K562 (cell line): ENCODE measurements at places on chromosomes 13 and 19. TPM values are rescaled to one million over a fixed set of nuclear protein-coding genes. Genes with fewer than 3 reads are reported as not detected.

Gene FOSB
- 2.4 and 2.7 TPM in 2 replicates for total RNA-seq

- DNase-seq, result no peak
Measured at GRCh38 chr13:113129480-113129879, 6.9 kb downstream of the F10 start.

Gene CPAMD8
- total RNA-seq, result 1.5 and 2.0 TPM in 2 replicates

DNA sequence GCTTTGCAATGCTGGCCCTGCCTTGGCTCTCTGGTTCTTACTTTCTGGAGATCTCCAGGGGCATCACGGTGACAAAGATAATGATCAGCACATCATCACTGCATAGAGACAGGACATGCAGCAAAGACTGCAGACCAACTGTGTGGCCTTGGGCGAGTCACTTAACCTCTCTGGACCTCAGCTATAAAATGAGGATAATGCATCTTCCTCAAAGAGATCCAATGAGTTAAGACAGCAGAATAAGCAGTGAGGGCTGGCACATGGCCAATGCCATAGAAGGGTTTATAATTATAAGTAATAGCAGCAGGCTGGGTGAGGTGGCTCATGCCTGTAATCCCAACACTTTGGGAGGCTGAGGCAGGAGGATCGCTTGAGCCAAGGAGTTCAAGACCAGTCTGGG, 2.4 kb downstream of the MAG start:
- no peak for DNase-seq

DNA sequence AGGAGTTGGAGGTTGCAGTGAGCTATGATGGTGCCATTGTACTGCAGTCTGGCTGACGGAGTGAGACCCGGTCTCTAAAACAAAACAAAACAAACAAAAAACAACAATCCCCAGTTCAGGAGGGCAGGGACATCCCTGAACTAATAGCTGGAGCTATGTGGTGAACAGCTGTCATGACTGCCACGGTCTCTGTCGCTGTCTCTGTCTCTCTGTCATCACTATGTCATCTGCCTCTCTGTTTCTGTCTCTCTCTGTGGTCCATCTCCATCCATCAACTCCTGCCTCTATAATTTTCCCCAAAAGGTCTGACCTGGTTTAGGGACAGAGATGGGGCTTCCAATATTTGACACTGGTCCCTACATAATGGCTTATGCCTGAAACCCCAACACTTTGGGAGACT, 7.4 kb downstream of the ITPKC start:
- no peak for DNase-seq

Gene SLC7A10
- not detected in 2 replicates for total RNA-seq

Gene SOHLH2
- total RNA-seq, result 12.7 and 13.6 TPM in 2 replicates

DNA sequence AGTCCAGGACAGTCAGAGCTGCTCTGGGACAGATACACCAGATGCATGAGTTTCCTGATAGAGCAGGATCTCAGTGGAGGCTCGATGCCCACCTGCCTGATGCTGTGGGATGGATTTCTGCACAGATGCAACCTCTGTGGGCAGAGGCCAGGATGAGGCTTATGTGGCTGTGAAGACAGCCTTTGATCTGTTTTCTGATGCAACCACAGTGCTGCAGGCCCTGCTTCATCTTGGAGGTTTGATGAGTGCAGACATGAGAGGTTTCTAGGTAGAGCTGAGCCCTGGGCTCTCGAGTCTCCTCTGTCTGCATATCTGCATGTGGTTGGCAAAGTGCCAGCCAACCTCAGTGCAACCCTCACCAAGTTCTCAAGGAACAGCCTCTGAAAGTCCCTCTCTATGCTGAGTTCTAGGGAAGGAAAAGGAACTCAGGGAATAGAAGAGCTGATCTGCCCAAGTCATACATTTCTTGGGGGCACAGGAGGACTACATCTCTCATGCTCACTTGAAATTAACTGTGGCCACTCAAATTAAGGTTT, 23.1 kb upstream of the TSHZ3 start:
- no peak for DNase-seq

DNA sequence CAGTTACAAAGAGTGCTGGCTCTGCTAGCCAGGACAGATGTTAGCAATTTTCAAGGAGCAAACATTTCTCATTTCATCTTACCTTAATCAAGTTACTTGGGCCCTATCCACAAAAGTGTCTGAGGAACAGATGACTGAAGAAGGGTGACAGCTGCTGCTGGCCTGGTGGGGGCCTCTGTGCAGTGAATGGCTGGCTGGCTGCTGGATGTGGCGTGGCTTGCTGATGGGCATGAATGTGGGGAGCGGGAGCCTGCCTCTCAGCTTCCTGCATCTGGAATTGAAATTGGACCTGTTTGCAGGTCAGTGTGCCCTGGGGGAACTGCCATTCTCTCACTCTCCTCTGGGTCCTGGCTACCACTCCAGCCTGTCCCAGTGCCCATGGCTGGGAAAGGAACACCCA, 94.7 kb downstream of the RGCC start:
- DNase-seq, result no peak

Gene ZSWIM9
- total RNA-seq, result 1.4 TPM in 2 replicates

- DNase-seq, result no peak
Measured at GRCh38 chr13:101919541-101920181, 467.2 kb downstream of the ITGBL1 start.

DNA sequence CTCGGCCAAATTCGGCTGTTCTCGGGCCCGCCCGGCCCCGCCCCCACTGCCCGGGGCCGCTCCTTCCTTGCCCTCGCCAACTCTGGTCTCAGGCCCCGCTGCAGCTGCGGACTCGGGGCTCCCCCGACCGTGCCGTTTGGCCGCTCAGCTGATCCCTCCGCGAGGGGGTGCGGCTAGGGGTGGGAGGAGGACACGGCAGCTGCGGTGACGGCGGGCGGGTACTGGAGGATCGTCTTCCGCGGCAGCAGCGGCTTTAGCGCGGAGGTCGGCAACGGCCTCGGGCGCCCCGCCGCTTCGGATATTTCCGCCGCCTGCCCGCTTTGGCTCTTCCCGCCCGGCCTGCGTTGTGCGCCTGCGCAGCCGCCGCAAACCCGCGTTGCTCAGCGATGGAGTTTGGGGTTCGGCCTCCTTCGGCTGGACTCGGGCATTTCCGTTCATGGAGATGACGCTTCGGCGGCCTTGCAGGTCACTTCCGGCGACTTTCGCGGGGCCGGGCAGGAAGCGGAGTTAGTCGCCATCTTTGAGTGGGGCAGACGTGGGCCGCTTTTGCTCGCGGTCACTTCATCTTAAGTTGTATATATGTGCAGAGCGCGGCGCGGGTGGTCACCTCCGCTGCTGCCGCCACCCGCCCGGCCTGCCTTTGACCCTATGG, 338 bp upstream of the UBE2M start:
- DNase-seq, result peak; percentile 81

Gene VWA8
- total RNA-seq, result 17.3 and 21.5 TPM in 2 replicates

DNA sequence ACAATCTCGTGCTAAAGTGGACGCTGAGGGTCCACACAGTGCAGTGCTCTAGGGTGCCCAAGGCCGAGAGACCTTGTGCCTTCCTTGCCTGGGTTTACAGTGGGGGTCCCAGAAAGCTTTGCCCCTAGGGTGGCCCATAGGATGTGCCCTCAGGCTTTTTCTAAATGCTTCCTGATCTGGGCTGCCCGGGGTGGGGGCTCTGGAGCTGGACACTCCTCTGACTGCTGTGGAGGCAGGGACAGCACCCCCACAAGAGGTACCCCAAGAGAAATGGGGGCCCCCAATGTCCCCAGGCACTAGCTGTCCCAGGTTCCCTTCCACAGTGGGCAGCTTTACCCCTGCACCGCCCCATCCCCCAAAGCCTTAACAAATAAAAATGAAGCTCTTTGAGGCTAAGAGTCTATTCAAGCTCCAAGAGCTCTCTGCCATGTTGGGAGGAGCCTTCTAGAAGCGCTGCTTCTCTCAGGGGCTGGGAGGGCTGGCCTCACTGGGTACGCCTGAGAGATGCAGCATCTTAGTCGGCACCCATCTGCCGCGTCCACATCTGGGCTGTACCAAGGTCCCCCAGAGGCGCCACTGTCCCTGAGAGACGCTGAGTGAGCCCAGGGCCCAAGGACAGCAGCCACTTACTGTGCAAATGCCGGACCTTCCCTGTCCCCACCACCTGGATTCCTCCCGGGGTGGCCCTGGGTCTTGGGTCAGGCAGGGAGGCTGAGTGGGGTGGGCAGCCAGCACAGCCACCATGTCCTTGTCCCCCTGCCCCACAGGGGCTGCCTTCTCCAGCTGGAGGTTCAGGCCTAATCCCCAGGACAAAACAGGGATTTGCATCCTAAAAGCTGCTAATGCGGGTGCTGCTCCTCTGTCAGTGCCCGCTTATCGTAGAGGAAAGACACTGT, 27.4 kb downstream of the CEBPA start:
- no peak for DNase-seq

DNA sequence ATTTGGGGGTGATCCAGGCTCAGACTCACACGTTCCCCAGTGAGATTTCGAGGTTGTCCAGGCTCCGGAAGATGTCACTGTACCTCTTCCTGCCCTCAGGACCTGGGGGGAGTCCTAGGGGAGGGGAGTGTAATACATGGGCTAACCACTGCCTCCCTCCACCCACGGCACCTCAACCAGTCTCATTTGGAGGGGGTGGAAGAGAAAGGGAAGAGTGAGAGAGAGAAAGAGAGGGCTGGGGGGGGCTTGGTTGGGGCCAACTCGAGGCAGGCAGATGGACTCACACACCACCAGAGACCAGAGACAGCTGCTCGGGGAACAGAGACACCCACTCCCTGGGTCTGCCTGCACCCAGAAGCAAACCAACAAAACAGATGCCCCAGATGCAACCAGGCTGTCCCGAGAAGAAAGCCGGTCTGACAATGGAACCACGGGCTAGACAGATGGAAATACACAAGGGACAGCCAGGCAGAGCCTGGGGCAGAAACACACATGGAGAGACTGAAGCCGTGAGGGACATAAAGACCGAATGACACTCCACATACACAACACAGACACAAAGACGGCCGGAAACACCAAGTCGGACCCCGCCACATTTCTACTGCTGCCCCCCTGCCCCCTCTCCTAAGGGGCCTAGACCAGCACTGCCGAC, 825 bp downstream of the GMIP start:
- DNase-seq, result peak; percentile 16

GRCh38 chr13:110304256-110304655, 2.7 kb downstream of the COL4A1 start:
- DNase-seq, result no peak

- DNase-seq, result no peak
Measured at GRCh38 chr13:106464076-106464475, 71.4 kb downstream of the EFNB2 start.

DNA sequence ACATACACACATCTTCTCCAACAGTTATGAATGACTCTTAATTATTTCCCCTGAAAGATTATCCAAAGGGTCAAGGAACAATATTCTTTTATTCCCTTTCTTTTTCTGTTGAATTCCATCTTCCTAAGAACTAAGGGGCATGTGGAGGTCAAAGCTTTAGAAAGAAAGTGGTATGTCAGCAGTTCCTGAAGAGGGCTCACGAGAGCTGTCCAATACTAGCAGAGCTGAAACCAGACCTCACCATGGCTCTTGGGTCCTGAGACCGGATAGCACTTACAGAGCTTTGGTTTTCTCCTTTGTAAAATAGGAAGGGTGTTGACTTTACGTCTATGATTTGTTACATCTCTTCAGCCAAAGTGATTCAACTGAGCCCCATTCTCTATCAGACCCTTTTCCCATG, 109.8 kb upstream of the FREM2 start:
- no peak for DNase-seq

DNA sequence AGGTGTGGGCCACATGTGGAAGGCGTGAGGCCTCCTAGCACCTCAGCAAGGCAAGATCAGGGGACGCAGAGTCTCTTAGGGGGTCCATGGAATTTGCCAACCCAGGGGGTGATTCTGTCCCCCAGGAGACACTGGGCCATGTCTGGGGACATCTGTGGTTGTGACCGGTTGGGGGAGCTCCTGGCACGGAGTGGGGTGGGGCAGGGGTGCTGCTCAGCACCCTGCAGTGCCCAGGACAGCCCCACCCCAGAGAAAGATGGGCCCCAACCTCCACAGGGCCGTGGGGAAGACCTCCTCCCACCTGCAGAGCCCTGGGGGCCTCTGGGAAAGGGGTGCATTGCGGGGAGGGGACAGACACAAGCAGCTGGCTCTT, 4.0 kb downstream of the MKNK2 start:
- DNase-seq, result no peak

DNA sequence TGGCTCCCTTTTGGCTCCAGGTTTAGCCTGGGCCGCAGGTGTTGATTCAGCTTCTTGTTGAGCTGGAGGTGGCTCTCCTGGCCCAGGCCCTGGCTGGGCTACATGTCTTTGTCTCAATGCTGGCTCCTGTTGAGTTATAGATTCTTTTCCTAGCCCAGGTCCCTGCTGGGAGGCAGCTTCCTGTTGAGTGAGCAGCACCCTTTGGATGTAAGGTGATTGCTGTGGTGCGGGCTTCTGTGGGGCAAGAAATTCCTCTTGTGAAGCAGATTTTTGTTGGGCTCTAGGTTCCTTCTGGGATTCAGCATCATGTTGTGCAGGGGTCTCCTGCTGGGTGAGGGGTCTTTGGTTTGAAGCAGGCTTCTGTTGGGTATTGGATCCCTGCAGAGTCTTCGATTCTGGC, 545 bp downstream of the LIPE start:
- no peak for DNase-seq

DNA sequence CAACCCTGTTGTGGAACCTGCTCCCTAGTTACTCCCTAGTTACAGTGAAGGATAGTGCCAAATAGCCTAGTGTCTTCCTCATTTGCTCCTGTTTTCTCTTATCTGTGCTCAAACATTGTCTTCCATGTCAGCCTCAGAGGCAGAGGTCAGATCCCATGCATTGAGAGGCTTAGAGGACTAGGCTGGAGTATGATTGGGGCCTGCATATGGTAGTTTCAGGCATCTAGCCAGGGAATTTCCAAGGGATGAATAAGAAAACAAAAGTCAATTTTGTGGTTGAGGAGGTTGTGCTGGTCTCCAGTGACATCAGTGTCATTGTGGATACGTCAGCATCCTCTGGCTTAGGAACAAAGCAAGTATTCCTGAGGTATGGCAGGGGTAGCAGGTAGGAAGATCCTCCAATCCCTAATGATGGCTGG, 9.4 kb downstream of the ZNF546 start:
- DNase-seq, result peak; percentile 56
